NCI-H1417 treated with DMSO at 0.1 percent for 48 hours (cell line): ENCODE measurements at places on chromosomes 6 and 20.
A peak's percentile ranks its signal among the peaks of the same experiment; 100 is the strongest.

DNA sequence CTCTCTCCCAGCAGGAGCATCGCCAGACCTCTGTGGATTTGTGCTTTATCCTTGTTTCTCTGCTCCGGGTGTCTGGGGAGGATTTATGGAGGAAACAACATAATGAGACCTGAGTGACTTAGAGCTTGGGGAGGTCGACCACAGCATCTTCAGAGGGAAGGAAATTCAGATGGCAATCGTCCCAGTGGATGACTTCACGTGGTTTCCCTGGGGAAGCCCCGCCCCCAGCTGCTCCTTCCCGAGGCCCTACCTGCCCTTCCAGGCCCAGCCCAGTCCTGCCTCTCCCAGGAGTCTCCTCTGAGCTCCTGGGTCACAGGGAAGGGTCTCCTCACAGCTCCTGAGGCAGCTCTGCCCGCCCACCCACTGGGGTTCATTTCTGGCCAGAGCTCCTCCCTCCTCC, 430.3 kb upstream of the SULF2 start:
- DNase-seq: no peak

DNA sequence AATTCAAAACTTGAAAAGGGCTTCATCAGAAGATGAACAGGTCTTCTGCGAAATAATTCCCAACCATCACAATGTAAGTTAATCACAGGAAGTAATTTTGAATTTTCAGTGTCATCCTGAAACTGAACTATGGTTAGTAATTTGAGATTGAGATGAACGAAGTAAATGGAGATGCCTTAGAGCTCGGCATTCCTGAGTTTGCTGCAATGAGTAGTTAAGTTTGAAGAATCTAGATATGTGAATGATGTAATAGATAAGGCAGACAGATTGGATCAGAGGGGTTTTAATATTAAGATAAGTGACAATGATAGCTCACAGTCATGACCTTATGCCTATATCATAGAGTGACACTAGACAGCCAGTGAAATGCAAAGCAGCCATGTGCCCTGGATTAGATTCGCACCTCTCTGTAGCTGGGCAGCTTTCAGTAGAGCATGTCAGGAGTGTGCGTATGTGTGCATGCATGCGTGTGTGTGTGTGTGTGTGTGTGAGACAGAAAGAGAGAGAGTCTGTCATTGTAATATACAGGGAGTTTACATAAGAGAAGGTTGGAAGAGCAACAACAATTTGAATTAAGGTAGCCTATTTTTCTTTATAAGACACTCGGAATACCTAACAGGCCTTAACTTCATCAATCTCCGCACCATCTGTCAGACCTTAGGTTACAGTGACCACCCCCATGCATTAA, 233.0 kb downstream of the GMPR start:
- DNase-seq: no peak

DNA sequence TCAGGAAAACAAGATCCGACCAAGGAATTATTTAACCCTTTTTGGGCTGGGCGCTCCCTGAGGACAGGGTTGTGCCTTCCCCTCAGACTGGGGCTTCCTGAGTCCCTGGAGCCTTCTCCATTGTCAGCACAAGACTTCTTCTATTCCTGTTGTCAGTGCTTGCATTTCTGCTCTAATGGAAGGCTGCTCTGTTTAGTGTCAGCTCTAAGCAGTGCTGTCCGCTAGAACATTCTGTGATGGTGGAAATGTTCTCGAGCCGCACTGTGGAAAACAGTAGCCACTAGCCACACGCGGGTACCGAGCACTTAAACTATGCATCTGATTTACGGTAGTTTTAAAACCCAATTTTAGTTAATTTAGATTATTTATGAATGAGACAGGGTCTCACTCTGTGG, 64.0 kb downstream of the VEGFA start:
- DNase-seq: no peak

- no peak for DNase-seq
These were observed 30.2 kb upstream of the SERINC3 start for GRCh38 chr20:44552050-44552449.

- DNase-seq: no peak
These were observed 67.7 kb upstream of the PLEKHG1 start for GRCh38 chr6:150531957-150532356.

DNA sequence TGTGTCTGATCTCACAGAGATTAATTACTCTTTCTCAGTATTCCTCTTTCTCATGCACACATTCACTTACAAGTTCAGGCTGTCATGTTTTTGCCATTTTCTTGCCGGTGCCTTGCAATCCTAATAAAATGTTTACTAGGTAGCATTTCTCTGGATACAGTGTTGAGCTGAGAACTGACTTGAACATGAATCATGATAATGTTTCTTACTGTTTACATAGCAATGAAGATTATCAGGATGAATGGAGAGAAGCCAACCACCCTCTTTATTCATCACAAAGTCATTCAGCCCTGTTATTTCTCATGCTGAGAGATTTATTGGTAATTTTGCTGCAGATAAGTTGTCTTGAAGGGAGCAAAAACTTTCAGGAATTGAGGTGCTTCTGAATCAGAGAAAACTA, 185.5 kb upstream of the ECI2 start:
- no peak for DNase-seq

DNA sequence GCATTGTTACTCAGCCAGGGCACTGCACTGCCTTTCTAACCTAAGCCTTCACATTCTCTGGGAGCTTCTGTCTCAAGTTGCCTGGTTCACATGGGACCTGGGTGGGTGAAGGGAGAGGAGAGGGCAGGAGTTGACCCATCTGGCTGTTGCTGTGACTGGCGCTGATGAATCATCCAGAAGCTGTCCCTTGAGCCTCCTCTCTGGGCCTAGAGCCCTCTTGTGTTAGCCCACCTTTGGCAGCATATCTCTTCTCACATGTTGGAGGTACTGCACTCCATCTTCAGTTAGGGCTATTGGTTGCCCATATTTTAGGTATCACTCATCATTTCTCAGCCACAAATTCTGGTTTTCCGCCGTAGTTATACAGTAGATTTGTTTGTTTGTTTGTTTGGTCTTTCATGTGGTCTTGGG, 19.8 kb downstream of the XRN2 start:
- DNase-seq: no peak

- DNase-seq: no peak
These were observed 56.0 kb downstream of the CLIC5 start for GRCh38 chr6:45959534-45960145.

DNA sequence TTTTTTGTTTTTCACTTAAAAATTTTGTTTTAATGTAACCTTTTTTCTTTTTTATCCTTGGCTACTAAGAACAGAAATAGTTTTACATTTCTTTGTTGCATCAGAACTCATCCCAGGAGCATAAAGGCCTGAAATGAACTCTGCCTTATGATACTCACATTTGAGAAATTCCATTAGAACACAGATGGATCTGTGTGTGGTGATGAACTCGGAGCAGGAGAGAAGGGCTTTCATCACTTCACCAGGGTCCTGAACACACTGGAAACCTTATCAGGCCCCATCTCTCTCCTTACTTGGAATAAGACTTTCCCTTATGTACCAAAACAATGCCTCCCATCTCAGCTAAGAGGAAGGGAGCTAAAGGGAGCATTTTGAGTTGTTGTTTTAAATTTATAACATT, 139.4 kb downstream of the PHF3 start:
- DNase-seq: no peak

DNA sequence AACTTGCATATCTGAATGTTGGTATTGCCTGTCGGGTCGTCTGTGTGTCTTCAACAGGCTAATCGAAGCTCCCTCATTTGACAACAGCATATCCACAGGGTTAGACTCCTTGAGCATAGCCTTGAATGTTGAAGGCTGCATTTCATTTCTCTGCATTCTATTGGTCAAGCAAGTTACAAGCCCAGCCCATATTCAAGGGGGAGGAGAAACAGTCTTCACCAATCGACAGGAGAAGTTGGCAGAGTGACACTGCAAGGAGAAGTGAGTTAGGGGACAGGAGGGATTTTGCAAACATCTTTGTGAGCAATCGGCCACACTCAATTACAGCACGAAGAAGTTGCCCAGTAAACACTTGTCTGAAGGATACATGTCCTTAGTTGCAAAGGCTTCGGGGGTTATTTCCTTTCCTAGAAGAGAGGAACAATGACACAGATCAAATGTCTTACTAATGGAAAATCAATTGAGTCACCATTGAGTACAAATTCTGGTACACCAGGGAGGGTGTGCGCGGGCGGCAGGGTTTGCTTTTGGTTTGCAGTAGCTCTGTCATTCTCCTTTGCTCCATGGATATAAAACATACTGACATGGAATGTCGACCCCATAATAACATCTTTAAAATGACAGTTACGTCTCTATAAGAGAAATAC, 60.6 kb upstream of the NT5E start:
- no peak for DNase-seq

DNA sequence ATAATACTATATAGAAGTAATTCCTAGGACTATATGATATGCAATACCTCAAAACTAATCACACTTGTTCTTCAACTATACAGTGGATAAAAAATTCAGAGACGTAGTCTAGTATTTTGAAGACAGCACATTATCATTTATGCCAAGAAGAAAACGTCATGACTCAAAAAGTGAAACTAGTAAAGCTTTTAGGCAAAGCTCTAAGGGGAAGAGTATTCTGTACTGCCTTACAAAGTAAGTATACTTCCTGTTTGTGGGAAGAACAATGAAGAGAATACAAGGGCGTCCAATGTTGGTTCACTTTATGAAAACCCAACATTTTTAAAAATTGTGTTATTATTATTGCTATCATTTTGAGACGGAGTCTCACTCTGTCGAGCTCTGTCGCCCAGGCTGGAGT, 27.9 kb downstream of the LOC128125822 start:
- no peak for DNase-seq

GRCh38 chr20:17142666-17143065, 84.2 kb upstream of the PCSK2 start:
- no peak for DNase-seq

GRCh38 chr6:41557335-41557734, 11.2 kb downstream of the FOXP4 start:
- no peak for DNase-seq

- DNase-seq: no peak
These were observed 50.4 kb downstream of the FAM184A start for GRCh38 chr6:119028091-119028490.

DNA sequence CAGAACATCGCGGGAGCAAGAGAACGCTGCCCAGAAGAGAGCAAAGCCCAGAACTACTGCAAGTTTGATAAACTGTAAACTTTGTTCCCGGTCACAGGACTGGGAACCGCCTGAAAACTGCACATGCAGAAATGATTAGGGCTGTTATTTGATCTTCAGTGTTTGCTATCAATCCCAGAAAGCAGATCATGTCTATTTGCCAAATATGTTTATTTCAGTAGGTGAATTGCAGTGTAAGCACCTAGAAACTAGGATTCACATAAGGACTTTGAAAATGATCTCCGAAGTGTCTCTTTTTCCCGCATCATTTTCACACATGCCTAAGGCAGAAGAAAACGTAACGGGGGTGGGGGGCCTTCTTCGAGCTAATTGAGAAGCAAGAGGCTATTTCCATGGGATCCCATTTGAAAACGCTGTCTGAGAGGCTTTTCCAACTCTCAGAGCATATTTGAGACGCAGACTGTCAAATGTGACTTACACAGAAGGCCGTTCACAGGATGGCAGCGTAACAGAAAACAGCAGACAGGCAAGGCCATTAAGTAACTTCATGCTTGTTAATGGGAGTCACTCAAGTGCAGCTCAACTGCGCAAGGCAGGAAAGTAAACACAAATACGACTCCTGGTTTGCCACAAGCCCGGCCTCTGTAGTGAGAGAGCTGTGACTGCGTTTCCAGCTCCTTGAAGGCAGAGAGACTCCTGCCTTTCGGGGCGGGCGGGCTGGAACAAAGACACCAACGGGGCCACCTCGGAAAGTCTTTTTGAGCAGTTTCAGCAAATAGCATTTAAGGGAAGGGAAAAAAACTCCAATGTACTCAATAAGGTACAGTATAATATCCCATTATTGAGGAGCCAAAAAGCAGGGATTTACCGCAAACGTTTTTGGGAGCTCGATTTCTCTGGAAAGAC, 144.7 kb upstream of the ZNF217 start:
- DNase-seq: no peak

- no peak for DNase-seq
These were observed 57.5 kb downstream of the RIN2 start for GRCh38 chr20:19815553-19815991.

DNA sequence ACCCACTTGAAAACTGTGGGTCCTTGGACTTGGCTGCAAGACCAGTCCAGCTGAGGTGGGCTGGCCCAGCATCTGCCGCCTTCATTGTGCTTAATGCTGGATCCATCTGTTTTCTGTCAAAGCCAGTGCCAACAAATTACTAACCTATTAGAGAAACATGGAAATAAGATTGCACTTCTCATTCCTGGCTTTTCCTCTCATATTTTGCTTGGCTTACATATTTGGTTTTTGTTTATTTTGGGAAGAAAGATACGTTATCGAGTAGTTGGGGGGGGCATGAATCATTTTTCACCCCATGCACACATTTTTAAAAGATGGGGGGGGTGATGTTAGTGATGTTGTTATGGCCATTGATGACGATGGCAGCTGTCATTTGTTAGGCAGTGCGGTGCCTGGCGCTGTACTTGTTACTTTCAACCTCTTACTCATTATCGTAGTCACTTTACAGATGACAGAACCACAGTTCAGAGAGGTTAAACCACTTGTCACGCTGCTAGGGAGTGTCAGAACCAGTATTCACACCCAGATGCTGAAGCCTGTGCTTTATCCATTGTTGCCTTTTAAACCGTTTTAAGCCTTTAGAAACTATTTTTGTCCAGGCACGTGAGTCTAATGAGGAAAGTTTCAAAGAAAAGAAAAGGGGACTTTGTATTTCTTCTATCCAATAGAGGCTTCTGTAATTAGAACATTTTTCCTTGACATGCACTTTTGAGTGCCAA, 180.0 kb downstream of the TMEM242 start:
- DNase-seq: no peak

- no peak for DNase-seq
These were observed 20.5 kb downstream of the GMDS start for GRCh38 chr6:2224847-2225382.

DNA sequence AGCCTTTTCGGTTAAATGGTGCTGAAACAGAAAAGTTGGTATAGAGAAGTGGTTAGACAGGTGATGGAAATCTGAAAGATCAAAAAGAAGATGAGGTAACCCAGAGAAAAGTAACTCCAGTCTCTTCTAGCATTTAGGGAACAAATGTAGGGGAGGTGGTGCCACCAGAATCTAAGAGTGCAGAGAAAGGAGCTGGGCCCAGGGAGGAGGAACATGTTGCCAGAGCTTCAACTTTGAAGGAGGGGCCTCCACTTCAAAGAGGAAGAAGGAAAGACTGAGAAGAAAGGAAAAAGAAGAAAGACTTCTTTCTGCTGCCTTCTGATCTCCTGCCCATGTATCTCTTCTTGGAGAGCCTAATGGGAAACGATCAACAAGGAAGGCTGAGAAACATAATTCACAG, 23.5 kb upstream of the ATRN start:
- DNase-seq: no peak

GRCh38 chr20:1854246-1854645, 41.0 kb upstream of the SIRPA start:
- peak; percentile 92 for DNase-seq

GRCh38 chr20:3896302-3896701, 7.1 kb downstream of the PANK2 start:
- no peak for DNase-seq
